AML-193 (cell line): ENCODE measurements at places on chromosomes 7 and 10.

DNA sequence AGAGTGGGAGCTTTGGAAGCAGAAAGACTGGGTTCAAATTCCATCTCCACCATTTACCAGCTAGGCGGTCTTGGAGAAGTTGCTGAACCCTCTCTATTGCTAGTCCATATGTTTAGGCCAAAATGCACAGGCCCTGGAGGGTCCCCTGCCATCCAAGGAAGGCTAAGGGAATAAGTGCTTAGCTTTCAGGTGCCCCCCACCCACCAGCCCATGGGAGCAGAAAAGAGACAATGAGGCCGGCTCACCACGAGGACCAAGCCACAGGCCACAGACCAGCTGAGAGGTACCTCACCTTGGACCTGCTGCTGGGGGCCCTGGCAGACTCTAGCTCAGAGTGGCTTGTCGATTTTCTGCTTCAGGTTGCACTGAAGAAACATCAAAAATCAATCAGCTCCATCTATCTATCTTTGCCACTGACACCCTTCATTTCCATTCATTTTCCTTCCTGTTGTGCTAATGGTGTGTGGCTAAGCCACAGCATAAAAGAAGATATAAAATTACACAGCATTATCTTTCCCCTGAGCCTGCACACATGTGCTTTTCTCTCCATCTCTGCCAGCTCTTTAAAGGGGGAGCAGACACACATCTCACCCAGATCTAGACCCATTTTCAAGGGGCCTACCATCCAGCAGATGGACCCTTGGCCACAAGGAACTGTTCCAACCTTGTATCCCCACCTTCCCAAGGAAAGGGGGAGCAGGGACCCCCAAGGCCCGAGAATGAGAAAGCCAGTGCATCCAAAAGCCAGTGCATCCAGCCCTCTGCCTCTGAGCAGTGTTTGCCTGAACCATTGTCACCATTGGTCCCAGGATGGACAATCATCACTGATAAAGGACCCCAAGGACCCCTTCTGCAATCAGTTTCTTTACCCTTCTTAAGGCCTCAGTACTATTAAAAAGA, 65.4 kb downstream of the GRID1 start:
- no peak for DNase-seq

GRCh38 chr10:85527616-85528317, 838.8 kb downstream of the GRID1 start:
- no peak for DNase-seq

GRCh38 chr7:44889086-44889781, 3.9 kb upstream of the PURB start:
- no peak for DNase-seq

DNA sequence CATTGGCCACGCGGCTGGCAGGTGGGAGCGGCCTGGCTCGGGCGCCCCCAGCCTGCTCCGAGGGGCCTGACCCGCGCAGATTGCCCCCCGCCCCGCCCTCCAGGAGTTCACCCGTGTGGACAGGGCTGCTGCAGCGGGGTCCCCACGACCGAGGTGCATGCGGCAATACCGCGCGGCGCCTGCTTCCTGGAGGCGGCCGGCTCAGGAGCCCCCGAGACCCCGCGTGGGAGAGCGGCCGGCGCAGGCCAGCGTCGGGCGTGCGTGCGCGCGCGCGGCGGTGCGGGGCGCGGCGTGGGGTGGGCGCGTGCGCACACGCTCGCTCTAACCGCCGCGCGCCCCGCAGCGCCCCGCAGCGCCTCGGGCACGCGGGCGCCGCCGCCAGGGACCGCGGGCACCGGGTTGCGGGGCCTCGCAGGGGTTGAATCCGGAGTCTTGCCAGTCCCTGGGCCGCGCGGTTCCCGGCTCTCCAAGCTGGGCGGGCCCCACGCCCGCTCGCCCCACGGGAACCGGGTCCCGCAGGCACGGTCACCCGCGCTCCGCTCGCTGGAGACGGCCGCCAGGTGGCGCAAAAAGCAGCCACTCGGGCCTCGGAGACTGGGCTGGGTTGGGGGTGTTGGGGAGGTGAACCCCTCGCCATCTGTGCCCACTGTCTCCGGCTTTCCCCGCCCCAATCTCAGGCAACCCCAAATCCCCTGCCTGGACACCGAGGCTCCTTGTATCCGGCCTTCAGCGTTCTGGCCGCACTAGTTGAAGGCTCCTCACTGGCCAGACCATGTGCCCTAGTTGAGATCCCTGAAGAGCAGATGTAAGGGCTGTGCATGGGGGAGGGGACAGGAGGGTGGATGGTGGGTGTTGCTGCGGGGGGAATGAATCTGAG, 1.3 kb upstream of the ACHE start:
- no peak for DNase-seq

DNA sequence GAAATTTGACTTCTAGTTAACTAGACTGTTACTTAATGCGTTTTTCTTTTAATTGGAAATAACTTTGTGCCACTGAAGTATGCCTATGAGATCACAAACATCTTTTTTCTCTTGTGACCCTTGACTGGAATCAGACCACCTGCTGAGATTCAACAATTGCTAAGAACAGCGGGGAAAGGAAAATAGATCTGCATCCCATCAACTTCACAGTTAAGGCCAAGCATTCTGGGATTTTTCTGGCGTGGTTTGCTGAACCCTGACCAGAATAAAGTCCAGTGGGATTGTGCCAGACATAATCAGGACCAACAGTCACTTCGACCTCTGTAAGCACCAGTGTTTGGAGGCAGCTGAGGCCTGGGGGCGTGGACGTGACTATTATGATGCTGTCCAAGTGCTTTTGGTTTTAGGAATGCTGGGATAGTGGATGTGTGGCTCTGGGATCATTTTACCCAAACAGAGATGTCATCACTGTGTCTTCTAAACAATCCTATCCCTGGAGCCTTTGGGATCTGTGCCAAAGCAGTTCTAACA, 373.3 kb upstream of the PRKCQ start:
- DNase-seq, result no peak

DNA sequence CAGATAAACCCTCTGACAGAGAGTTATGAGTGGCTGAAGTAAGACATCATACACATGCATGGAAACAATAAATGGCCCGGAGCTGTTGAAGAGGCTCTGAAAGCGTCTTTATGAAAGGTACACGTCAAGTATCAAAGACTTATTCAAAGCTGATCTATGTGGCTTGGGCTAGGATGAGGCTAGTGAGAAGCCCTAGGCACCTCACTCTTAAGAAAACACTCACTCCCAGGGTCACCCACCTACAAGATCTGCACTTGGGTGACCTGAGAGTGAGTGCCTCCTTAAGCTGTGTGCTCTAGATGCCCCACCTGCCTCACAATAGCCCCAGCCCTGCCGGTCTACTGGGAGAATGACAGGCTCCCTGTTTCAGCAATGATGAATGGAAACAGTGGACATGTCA, 1.1 kb upstream of the GIMAP1 start:
- DNase-seq, result no peak

GRCh38 chr10:45520476-45520875, 146.5 kb downstream of the ALOX5 start:
- DNase-seq, result no peak

DNA sequence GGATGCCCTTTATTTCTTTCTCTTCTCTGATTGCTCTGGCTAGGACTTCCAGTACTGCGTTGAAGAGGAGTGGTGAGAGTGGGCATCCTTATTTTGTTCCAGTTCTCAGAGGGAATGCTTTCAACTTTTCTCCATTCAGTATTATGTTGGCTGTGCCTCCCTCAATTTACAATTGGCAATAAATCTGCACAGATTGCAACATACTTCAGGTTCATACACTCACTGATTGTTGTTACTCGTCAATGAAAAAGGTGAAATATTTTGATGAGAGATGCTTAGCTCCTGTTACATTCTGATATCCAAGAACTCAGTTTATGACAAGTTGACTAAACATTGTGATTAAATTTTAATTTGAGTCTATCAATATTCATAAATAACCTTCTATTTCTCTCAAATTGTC, 37.9 kb upstream of the DKK1 start:
- no peak for DNase-seq

DNA sequence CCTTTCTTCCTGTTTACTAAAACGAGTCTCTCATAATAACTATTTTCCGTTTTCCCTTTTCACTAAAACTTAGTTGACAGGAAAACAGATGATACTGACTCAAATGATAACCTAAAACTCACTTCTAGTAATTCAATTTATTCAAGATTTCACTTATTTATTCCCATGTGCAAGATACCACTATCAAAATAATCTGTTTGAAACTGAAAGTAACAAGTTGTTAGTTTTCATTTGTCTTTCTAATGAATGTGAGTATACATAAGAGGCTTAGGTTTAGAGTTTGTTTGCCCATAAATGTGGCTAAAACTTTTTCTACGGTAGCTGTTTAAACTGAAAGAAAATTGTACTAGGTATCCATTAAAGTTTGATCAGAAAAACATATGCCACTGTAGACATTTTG, 314.9 kb upstream of the STEAP1 start:
- DNase-seq, result no peak

DNA sequence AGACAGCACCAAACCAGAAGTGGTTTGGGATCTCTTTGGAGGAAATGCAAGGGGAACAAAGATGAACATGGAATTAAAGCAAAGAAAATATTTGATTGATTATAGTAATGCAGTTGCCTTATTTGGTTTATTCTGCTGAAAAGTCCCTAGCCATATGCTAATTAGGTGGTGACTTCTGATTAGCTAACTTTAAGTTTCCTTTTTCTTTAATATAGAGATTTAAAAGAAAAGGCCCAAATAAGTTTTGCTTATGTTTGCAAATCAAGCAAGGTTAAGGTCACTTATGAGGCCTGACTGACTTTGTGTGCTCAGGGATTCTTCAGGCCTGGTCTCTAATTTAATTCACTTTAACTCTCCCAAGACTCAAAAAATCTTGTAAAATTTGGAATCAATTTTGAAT, 6.2 kb upstream of the ANKRD22 start:
- no peak for DNase-seq

DNA sequence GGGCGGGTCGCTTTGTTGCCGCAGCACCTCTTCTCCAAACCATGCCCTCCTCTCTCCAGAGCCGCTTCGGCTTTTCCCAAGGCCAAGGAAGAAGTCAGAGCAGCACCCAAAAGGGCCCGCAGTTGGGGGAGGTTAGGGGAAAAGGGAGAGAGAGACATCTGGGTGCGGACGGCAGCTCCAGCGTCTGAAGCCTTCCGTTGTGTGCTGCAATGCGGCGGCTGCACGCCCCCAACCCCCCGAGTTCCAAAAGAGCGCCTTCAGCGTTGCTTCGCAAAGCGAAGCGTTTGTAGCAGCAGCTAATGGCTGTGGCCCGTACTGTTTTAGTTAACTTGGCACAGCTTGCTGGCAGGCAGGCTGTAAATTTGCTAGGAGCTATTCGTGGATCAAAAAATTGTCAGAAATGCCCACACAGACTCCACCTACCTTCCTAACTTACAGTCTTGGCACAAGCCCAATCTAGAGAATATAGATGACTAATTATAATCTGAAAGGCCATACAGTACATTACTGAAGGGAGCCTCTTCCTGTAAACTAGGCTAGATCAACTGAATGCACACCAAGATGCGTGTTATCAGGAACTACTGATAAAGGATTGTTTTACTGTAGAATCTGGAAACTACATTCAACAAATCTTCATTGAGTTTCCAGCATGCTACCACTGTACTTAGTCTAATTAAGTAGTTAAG, 1.1 kb upstream of the KBTBD2 start:
- DNase-seq, result peak; percentile 55

DNA sequence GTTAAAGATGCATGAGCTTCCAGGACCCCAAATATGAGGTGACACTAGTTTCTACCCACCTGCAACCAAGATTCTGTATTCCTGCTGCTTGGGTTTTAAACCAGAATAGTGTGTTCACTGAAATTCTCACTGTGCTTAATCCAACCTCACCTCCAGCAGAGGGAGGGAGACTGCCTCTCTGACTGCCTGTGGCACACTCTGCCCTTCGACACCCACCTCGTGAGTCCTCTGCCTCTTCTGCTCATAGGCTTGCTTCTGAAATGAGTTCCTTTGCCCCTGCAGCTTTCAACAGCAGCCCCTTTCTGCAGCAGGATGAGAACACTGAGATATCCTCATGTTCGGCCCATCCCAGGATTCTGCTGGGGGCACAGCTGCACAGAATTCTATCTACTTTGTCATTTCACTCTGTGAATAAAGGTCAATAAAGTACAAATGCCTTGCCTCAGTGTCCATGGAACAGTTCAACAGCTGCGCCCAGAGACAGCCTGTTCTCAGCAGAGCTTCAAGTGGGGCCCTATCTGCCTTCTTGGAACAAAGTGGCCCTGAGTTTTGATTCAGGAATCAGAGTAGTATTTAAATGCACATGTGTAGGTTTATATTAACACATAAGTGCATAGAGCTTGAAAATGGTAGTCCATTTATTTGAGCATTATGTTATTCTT, 632.5 kb downstream of the TNS3 start:
- DNase-seq, result no peak

GRCh38 chr10:23917251-23917840, 291.6 kb upstream of the KIAA1217 start:
- no peak for DNase-seq

GRCh38 chr10:106819490-106819889, 345.0 kb downstream of the SORCS1 start:
- no peak for DNase-seq

DNA sequence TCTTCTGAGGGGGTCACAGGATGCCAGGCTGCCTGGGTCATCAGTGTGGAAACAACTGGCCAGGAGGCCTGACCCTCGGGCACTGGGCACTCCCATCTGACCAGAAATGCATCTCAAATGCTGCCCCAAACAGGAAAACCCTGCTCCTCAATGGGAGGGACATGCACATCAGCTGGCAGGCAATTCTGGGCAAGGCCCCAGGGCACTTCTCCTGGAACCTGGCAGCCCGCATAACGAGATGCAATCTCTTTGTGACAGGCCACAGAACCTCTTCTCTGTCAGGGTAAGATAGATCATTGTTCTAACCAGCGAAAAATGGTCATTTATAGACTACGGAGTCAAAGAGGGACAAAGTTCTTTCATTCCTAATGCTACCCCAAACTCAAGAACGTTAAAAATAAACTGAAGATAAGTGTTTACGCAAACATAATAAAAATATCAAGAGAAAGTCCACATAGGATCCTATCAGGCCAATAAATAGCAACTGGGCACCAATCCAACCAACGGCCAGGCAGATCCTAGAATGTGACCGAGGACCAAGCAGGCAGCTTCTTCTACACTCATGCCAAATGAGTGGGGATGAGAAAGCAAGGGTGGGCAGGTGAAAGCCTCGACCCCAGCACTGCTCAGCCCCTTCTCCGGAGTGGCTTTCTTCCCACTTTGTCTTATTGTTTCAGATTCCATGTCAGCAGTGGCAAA, 212.3 kb downstream of the TCERG1L start:
- no peak for DNase-seq

DNA sequence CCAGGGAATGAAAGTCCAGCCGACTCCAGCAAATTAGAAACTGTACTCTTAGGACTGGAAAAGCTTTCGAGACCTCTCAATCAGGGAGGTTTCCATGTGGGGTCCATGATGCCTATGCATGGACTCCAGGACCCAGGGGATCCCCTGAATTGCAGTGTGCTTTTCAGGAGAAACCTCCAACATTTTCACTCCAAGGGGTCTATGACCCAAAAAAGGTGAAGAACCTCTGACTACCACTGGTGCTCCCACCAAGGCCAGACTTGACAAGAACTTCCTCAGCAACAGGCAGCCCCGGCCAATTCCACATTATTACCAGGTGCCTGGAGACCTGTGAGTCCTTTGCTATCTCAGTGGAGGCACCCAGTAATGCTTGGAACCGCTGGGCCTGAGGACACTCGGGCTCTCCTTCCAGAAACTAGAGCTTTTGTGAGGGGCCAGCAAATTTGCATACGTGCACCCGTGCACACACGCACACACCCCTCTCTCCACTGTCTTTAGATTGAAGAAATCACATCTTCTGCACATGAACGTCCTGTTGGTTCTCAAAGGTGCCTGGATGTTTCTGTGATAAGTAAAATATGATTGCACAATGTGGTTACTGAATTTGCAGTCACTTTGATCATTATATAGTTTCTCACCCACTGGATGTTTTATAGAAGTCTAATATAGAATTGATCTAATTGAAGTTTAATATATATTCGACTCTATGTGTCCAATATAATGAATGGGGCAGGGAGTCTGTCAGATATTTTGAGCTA, 54.7 kb downstream of the SYPL1 start:
- DNase-seq, result no peak
